ENCODE measurements at places on chromosomes 5 and 9. TPM values are rescaled to one million over a fixed set of nuclear protein-coding genes. Genes with fewer than 3 reads are reported as not detected.

Gene BTNL3
- not detected for total RNA-seq

Gene PCAT7
- total RNA-seq = 10.2 TPM

Gene PPIC
- total RNA-seq = 104 TPM

DNA sequence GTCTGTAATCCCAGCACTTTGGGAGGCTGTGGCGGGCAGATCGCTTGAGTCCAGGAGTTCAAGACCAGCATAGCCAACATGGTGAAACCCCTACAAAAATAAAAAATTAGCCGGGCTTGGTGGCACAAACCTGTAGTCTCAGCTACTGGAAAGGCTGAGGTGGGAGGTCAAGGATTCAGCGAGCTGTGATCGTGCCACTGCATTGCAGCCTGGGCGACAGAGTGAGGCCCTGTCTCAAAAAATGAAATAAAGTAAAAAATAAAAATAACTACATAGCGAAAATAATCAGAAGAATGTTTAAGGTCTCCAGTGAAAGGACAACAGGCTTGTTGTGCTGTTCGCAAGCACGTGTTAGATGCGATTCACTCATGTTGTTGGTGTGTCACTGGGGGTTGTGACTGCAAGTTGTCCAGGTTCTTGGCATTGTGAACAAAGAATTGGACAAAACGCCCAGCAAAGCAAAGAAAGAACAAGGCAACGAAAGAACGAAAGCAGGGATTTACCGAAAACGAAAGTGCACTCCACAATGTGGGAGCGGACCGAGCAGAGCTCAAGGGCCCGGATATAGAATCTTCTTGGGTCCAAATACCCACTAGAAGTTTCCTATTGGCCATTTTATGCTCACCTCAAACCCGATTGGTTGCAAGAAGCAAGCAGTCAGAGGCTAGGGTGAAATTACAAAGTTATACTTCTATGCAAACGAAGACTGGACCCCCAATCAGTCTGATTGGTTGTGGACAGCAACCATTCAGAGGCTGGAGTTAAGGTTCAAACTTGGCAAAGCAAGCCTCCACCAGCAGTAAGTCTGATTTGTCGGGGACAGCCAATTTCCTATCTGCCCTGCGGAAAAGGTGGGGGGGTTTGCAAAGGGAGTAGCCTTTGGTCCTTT lies 844 bp upstream of the MCCC2 start:
- H3K27me3 ChIP-seq = no peaks in the 10 kb centered on the region
- H3K27ac ChIP-seq = peak overlapping the region; percentile 98
- DNase-seq = no peak
- H3K4me3 ChIP-seq = peak overlapping the region; percentile 83

GRCh38 chr5:80777347-80778287 lies 122.8 kb upstream of the DHFR start:
- no peak overlapping the region for H3K27ac ChIP-seq
- no peaks in the 10 kb centered on the region for H3K27me3 ChIP-seq
- H3K36me3 ChIP-seq = peaks cover 12% of the 10 kb centered on the region
- no peak overlapping the region for H3K4me3 ChIP-seq

DNA sequence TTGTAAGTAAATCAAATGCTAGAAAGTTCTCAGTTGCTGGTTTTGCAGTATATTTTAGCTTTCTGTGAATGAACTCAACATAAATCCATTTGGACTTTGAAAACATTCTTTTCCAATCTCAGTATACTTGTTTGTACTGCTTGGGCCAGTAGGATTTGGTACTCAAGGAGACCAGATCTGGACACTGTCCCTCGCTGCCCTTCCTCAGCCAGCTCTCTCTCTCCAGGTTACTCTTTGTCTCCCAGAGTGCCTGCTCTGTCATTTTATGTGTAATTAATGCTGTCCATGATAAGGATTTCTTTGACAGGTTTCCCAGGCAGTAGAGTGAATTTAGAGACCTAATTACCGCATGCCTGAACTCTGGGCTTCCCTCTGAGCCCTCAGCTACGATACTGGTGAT lies 344.6 kb upstream of the SGCD start:
- peaks cover 4% of the 10 kb centered on the region for H3K27me3 ChIP-seq
- no peak overlapping the region for H3K4me3 ChIP-seq
- H3K4me1 ChIP-seq = peaks cover 12% of the 10 kb centered on the region
- peaks cover 1% of the 10 kb centered on the region for H3K36me3 ChIP-seq

DNA sequence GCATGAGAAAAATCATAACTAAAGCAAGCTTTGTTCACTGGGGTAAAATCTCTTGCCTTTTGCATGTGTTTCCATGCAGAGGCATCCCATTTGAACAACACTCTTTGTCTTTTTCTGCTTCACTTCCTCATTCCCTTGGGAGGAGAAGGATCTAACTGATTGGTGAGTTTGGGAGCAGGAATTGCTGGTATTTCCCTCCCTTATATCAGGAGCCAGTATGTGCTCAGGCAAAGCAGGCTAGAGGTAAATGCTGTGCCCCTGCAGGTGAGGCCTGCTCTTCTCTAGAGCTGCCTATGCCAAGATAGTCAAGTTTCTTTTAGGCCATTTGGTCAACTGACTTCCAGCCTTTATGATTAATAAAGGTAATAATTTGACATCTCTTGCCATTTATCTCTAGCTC lies 179.9 kb downstream of the COX7C start:
- H3K4me3 ChIP-seq = no peak overlapping the region
- H3K27ac ChIP-seq = no peak overlapping the region
- no peaks in the 10 kb centered on the region for H3K36me3 ChIP-seq
- H3K4me1 ChIP-seq = no peaks in the 10 kb centered on the region

DNA sequence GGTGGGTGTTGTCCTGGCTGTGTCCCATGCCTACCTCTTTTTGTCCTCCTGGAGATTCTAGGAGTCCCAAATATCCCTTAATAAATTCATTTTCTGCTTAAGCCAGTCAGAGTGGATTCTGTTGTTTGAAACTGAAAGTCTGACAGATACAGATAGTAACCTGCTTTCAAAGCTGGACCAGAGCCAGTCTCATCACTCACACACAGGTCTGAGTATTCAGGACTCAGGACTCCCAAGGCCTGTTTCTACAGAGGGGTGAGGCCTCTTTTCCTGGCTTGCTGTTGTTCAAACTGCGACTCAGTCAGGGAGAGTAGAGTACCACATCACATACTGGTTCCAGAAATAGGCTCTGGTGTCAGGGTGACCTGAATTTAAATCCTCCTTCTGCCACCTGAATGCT lies 190.1 kb downstream of the PAX5 start:
- H3K27ac ChIP-seq = no peak overlapping the region
- H3K27me3 ChIP-seq = peaks cover 27% of the 10 kb centered on the region
- H3K4me3 ChIP-seq = no peak overlapping the region
- H3K36me3 ChIP-seq = no peaks in the 10 kb centered on the region
- no peak for DNase-seq
- no peaks in the 10 kb centered on the region for H3K4me1 ChIP-seq

Data from chondrocyte (in vitro differentiated cells).